ENCODE measurements at places on chromosomes 4 and X.

DNA sequence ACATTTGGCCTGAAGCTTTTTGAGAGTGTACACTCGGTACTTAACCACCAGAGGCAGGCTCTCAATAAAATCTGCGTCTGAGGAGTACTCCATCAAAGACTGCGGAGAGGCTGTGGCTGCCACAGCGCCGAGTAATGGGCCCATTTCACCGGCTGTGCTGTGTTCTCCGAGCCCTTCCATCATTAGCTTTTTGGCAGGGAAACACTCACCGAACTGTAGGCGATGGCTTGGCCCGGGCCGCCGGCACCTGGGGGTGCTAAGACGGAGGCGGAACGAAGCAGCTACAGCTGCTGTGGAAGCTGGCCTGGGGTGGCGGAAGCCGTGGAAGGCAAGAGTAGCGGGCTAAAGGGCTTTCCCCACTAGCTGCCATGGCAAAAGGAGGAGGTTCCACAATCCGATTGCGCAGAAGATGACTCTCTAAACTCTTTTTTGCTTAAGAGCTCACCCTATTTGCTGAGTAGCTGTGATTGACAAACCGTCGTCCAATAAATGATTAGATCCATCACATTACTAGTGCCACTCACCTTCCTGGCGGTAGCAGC lies 48.5 kb upstream of the PABPC1L2A start:
- no peak for DNase-seq

GRCh38 chrX:40853004-40853815 lies 117.9 kb upstream of the MED14 start:
- no peak for DNase-seq

DNA sequence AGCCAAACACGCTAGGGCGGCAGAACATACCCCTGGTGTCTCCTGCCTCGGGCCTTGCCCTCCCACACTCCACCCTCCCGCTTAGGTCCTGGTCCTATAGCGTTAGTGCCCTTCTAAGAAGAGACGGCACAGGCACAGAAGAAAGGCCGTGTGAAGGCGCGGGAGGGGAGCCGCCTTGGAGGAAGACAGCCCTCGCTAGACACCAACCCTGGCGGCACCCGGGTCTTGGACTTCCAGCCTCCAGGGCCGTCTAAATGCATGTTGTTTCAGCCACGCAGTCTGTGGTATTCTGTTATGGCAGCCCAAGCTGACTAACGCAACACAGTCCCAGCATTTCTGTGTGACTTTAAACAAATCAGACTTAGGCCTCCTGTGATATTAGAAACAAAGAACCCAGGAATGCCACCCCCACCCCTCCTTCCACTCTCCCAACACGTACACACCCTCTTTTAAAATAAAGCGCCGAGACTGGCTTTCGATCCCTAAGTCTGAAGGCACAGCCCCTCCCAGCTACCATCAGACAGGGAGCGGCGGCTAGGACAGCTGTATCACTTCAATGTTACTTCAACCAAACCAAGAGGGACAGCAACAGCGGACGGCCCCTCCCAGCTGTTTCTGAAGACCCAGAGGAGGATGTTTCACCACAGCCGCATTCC lies 128.0 kb downstream of the AFAP1 start:
- no peak for DNase-seq

- DNase-seq, result no peak
These were observed 3.6 kb downstream of the DCK start for GRCh38 chr4:70997036-70997435.

DNA sequence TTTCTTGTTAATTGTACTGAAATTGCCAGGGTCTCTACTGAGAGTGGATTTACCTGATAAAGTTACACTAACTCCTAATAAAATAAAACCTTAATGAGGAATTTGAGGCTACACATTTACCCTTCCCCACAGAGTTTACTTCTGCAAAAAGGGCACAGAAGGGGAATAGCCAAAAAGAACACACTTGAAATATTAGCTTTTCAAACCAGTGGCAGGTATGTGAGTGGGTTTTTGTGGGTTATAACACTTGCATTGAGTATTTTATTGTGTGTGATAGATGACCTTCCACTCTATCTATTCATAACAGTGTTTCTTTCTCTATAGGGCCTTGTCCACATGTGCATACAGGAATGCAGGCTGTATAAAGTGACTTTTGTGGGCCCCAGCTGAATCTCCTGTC lies 5.0 kb upstream of the GPR174 start:
- DNase-seq, result no peak

GRCh38 chrX:126820700-126821420 lies 1.3 kb downstream of the PRR32 start:
- DNase-seq, result no peak

DNA sequence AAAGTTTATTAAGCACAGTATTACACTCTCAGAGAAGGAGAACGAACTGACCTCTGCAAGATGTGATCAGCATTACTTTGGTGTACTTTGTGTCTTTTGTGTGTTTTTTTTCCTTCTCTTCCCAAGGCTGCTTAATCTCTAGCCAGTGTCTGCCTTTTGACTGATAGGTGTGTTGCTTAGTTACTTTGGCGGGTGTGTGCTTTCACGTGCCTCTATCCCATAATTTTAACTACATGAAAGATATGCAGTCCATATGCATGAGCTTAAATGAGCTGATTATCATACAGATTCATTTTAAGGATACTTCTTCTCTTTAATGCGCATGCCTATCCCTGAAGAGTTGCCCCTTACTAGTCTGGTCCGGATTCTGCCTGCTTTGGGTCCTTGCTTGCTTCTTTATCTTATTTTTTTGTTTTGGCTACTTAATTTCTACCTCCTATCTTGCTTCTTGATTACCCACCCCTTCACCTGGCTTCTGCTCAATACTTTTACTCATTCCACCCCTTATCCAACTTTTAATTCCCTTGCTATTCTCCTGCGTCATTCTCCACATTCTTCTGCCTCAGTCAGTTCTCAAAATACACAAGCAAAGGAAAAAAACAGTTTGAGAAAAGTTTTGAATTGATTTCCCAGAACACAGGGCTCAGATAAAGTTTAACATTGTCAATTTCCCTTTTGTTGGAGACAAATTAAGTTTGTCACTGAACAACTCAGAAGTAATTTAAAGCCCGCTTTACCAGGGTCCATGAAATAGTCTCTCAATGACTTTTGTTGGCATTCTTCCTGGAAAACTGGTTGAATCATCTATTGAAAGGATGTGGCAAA lies 182.0 kb downstream of the TENT5D start:
- DNase-seq, result no peak

DNA sequence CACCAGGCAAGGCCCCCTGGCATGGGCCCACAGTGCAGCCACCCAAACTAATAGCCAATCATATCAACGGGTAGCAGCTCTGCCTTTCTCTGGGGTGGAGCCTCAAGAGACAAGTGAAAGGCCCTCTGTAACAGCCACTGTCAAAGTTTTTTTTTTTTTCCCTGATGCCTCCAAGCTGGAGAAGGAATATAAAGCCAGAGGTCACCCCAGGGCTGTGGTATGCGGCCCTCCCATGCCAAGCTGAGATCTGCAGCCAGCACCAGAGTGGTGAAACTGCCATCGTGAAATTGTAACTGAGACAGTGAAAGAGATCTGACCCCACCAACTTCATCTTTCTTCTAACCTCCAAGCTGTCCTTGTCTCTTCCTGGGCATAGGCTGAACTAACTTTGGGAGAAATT lies 407.0 kb downstream of the KLHL4 start:
- no peak for DNase-seq

GRCh38 chr4:7398104-7398423 lies 36.7 kb downstream of the PSAPL1 start:
- no peak for DNase-seq

DNA sequence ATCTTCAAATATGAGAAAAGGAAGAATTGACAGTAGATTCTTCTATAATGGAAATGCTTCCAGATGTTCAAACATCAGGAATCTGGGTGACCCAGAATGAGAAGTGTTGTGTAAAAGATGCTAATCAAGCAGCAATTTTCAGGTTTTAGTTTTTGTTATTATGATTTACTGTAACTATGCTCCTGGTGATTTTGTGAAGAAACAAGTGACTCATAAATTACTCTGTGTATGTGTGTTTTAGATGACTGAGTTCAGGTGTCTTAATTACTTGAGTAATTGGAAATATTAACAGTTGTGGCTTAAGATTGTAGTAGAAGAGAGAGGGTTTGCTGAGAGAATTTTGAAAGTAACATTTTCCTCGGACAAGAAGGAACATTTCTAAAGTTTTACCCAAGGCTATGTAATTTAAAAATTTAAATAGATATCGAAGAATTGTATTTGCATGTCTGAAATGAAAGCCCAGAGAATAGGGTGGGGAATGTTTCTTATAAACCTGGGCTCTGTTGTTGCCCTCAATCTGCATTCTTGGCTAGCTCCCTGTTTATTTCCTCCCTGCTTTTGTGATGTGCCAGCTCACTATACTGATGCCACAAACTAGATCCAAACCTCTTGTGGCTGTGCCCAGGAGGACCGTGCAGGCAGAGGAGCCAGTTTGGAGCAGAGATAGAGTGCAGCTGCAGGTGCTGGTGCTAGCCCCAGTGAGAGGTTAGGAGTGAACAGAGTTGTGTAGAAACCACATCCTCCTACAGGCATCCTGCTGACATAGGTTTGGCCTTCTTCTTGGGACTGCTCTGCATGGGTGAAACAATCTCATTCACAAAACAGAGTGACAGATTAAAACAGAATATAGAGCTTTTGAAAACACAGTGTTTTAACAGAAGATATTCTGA lies 25.4 kb upstream of the TNIP3 start:
- no peak for DNase-seq

DNA sequence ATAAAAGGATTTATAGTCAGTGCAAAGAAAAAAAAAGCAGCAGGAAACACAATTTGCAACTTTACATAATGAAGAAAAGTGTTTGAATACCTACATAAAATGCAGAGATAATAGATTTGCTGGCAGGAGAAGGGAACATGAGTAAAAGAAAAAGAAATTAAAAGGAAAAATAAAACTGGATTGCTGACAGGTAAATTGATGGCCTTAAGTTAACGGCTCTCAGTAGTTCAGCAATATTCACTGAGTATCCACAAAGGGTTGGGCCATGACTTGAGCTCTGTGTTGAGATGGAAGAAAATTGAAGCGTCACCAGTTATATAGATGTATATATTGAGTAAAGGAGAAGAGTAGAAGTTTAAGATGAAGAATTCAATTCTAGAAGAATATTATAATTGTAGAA lies 330.1 kb upstream of the VCX start:
- DNase-seq, result no peak

- DNase-seq, result no peak
These were observed 20.6 kb downstream of the AP1S2 start for GRCh38 chrX:15834053-15834452.

GRCh38 chr4:21769404-21770147 lies 179.0 kb downstream of the KCNIP4 start:
- no peak for DNase-seq

GRCh38 chrX:131987252-131987651 lies 35.9 kb upstream of the STK26 start:
- no peak for DNase-seq

DNA sequence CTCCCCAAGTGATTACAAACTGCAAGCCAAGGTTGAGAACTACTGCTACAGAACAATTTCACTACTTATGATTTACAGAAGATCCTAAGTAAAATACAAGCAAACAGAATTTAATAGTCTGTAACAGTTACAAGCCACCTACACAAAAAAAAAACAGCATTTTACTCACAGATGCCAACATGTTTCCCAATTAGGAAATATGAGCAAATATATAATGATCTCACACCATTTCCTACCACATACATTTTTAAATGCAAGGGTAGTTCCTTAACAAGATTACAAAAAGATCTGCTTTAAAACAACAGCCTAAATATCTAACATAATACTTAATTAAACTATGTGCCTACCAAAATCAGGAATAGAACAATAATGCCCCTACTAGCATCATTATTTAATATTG lies 63.4 kb downstream of the EFHC2 start:
- DNase-seq, result no peak

DNA sequence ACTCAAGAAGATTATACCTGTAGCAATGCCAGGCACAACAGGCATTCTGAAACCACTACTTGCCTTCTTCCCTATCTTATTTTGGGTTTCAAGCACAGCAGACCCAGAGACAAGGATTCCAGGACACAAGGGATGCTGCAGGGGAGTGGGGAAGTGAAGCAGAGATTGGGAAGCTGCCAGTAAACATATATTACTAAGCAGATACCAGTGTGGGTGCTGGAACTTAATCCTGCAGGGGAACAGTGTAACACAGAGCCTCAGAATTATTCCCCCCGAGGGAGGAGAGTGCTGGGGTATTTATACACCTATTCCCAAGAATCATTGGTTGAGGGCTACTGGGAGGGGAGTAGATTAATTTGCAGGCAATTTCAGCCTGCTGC lies 33.3 kb upstream of the MAML3 start:
- no peak for DNase-seq

GRCh38 chr4:152563209-152563608 lies 27.3 kb upstream of the FBXW7 start:
- no peak for DNase-seq

DNA sequence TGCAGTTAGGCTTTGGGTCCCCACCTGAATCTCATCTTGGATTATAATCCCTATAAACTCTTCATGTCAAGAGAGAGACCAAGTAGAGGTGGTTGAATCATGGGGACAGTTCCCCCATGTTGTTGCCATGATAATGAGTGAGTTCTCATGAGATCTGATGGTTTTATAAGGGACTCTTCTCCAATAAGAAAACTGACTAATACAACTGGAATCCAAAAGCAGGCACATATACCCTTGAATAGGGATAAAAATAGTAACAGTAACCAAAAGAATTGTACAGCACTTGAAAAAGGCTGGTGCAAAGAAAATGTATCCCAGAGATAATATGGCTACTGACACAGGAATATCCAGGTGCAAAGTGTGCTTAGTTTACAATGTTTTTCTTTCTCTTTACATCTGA lies 351.5 kb upstream of the MAD2L1 start:
- DNase-seq, result no peak

GRCh38 chr4:147516133-147516532 lies 35.2 kb downstream of the EDNRA start:
- DNase-seq, result no peak

- DNase-seq, result no peak
These were observed 29.7 kb downstream of the EIF4E start for GRCh38 chr4:98899277-98899676.
